Stimulated activated CD4-positive, alpha-beta T cell treated with anti-CD3 and anti-CD28 coated beads, Interleukin-15, amount 100 ng/mL, for 24 hours (primary cell): ENCODE measurements at places on chromosomes 16 and 17.
A peak's percentile ranks its signal among the peaks of the same experiment; 100 is the strongest.

DNA sequence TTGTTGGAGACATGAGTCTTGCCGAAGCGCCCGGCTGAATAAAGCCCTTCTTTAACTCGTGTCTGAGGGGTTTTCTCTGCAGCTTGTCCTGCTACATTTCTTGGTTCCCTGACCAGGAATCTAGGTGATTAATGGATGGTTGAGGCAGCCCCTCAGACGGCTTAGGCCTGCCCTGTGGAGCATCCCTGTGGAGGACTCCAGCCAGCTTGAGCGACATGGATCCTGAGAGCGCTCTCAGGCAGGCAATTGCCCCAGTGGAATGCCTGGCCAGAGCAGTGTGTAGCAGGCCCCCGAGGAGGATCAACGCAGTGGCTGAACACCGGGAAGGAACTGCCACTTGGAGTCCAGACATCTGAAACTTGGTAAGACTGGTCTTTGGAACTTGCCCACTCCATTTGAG, 17.3 kb upstream of the ENDOV start:
- no peak for DNase-seq

DNA sequence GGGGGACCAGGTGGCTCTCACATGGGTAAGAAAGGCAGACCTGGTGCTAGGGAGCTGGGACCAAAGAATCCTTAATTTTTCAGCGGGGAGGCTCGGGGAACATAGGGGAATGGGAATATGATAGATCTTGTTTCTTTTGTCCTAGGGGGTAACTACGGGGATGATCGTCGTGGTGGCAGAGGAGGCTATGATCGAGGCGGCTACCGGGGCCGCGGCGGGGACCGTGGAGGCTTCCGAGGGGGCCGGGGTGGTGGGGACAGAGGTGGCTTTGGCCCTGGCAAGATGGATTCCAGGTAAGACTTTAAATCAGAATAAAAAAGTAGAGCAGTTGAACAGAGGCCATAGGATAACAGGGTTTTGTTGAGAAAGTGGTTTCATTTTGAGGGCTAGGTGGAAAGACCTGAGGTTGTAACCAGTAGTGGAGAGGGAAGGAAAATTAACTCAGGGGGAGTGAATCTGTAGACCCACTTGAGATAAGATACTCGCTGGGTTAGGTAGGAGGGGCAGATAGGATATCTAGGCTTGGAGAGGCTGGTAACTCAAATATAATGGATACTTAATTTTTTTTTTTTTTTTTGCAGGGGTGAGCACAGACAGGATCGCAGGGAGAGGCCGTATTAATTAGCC, 11.0 kb downstream of the FUS start:
- DNase-seq = no peak

GRCh38 chr17:73625006-73625405, 19.2 kb downstream of the SDK2 start:
- no peak for DNase-seq

DNA sequence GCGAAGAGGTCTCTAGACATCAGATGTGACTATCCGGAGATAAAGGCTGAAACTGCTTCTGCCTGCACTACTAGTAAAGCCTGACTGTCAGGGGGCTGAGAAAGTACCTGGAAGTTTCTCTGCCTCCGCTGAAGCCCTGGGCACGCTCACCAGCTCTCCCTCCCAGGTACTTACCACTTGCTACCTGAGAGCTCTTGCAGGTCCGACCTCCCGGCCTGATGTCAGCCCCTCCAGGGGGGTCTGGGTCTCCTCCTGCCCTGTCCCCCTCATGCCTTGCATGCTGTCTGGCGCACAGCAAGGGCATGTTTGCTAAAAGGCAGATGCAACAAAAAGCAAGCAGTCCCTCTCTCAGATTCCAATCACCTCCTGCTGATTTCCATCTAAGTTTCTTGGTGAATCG, 17.4 kb downstream of the ZDHHC7 start:
- DNase-seq = no peak

DNA sequence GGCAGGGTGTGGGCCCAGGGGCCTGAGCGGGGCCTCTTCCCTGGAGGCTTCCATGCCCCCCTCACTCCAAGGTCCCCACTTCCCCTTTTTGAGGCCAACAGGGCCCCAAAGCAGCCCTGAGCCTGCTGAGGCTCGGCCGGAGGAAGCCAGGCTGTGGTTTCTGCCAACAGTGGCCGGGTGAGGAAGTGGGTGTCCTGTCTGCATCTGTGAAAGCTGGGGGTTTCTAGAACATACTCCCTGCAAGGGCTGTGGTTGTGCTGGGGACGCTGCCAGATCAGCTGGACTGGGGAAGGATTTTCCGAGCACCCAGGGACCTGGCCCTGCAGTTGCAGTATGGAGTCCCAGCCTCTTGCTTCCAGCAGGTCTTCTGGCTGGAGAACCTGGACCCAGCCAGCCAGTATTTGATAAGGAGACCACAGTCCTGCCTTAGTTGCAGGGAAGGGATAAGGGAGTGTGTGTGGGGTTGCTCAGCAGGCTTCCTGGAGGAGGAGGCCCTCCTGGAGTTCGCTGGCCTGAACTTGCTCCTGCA, 15.7 kb downstream of the ADCY7 start:
- peak; percentile 57 for DNase-seq

GRCh38 chr17:44266402-44267164, 1.4 kb downstream of the SLC4A1 start:
- no peak for DNase-seq

DNA sequence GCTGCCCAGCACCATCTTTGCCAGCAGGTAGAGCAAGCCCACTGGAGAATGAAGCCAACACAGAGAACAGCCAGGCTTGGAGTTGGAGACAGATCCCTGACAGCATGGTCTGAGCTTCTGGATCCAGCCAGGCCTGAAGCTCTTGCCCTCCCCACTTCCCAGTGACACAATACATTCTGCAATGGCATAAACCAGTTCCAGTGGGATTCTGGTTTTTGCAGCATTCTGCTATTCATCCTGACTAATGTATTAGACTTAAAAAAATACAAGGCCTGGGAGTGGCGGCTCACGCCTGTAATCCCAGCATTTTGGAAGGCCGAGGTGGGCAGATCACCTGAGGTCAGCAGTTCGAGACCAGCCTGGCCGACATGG, 40.6 kb upstream of the LITAF start:
- no peak for DNase-seq

DNA sequence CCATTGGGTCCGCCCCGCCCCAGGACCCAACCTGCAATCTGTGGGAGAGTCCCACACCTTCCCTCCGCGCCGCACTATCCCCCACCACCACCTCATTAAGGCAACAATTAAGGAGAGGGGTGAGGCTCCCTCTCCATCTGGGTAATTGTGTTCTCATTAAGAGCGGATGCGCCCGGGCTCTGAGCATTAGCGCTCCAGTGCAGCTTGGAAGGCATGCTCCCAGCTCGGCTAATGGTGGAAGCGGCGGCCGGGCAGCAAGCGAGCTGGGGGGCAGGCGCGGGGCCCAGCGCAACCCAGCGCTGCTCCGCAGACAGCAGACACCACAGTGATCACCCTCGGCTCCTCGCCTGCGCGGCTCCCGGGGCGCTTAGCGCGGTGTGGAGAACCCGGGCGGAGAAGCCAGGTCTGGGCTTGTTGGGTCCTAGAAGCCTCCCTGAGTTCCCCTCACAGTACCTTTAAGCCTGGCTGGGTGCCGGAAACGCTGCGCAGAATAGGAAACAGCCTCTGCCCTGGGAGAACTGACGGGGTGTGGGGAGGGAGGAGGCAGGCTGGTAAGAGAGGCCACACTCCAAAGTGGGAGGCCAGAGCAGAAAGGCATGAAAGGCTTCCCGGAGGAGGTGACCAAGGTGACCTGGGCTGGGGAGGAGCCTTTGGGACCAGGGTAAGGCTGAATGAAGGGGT, 6.4 kb downstream of the CBLN1 start:
- DNase-seq = no peak

GRCh38 chr17:57714665-57715180, 30.4 kb downstream of the CCDC182 start:
- no peak for DNase-seq

GRCh38 chr17:82933911-82934310, 94.1 kb upstream of the ZNF750 start:
- no peak for DNase-seq

DNA sequence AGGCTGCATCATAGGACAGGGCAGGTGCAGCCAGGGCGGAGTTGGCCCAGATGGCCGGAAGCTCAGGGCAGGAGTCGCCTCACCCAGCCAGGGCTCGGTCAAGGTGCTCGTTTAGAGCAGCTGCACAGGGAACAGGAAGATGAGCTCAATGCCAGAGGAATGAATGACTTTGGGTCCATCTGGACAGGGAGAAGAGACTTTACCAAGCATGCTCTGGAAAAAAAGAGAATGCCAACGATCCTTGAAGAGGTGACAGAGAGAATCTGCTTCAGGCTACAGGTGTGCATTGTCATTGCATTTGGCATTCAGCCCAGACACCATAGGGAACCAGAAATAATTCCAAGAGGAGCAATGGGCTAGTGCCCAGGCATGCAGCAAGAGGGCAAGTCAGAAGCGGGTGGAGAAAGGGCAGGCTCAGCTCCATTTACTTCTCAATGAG, 6.7 kb upstream of the MPP3 start:
- DNase-seq = no peak

DNA sequence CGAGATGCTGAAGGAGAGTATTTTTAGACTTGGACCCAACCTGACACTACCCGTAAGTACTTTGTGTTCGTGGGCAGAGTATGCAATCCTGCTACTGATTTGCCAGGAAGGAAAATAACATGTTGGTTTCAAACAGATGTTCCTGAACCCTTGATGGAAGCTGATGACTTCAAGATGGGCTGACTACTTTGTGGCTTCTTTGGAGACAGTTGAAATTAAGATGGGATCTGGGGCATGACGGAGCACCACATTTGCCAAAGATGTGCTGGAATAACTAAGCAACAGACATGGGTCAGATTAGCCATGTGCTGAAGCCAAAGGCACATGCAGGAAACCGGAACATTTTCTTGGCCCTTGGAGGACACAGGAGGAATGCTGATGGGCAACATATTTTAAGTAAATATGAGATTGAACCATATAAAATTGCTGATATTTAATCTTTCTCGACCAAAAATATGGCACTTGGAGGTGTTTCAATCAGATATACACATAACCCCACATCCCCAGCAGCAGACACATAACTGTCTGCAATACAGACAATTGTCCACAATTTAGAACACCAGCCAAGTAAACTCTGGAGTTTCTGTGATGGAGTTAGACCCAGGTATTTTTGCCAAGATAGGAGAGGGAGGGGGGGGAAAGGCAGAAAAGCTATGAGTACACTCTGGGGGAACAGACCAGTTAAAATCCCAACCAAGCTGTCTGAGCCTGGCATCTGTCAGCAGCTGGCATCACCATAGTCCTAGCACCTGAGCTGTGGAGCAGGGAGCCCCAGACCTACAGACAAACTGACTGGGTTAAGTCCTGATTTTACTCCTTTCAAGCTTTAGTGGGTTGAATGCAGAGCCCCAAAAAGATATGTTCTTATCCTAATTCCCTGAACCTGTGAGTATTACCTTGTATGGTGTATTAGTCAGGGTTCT, 329.4 kb upstream of the CDH5 start:
- no peak for DNase-seq

DNA sequence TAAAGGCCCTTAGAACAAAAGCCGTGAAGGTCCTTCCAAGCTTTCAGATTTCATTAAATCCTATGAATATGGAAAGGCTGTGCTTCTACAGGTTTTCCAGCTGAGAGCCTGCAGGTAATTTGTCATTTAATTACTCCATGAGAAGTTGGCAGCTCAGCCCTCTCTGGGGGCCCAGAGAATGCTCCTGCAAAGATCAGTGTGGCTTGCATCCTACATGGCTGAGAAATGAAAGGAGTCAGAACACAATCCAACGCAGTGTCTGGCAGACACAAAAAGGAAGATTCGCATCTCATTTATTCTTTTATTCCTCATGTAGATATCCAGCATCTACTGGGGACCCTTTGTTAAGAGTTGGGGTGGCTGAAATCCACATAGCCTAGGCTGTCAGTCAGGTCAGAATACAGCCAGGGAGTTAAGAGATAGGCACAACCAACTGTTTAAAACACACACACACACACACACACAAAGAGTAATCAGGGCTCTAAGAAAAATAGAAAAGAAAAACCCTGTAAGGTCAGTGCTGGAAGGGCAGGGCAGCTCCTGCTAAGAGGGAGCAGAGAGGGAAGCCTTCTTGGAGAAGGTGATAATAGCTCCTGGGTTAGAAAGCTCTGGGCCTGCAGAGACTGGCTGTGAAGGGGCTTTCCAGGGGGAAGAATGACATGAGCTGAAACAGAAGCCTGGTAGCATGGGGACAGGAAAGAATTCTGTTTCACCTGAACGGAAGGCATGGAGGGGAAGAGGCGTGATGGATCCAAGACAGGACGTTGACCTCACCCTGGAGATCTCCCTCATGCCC, 46.9 kb upstream of the WSCD1 start:
- DNase-seq = no peak

DNA sequence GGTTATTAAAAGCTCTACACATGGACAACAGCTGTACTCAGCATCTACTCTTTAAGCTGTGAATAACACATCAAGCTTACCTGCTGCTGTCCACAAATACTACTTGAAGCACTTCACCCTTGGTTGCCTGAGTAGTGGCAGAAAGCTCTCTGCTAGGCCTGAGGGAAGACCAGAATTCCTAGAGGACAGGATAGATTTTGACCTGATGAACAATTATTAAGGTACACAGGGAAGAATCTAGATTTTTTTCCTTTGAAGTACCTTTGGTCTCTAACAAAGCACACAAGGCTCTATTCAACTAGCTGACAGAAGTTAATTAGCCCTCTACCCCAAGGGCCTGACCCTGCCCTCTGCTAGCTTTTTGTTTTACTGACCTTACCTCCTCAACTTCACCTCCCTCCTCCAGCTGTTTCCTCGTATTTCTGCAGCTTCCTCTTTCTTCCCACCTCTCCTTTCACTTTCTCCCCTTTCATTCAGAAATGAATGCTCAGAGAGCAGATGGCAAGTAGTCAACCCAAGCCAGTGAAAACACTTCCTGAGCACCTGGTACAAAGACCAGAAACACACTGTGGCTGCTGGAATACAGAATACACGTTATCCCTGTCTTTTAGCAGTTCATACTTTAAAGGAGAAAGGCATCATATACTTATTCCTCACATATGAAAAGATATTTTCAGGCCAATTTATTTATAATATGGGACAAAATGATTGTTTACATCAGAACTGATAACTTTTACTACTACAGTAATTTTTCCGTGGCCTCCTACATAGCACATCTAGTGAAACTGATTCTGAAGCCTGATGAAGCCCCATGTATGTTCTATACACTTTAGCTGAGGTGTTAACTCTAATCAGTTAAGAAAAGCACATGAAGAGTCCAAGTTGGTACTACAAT, 5.7 kb upstream of the VEZF1 start:
- no peak for DNase-seq

GRCh38 chr16:72924927-72925630, 122.8 kb downstream of the ZFHX3 start:
- no peak for DNase-seq
